ENCODE measurements at places on chromosomes 12 and 14. TPM values are rescaled to one million over a fixed set of nuclear protein-coding genes. Genes with fewer than 3 reads are reported as not detected.

DNA sequence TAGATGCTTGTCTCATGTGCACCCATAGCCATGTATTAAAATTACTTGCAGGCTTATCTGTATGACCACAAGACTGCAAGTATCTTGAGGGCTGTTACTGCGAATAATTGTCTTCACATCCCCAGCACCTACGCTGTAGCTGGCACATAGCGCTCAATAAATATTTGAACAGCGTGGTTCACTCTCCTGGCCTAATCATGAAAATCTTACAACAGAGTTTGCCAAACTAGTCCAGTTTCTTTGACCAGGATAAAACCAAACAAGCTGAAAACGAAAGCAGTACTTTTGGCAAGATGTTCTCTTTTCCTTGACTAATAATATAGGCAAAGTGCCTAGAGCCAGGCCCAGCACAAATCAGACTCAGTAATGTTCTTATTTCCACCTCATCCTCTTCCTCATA is 106.7 kb downstream of the RPS29 start:
- peaks cover 8% of the 10 kb centered on the region for H3K4me1 ChIP-seq
- no peaks in the 10 kb centered on the region for H3K27me3 ChIP-seq
- DNase-seq: no peak
- no peak overlapping the region for H3K4me3 ChIP-seq
- H3K27ac ChIP-seq: no peak overlapping the region
- no peaks in the 10 kb centered on the region for H3K36me3 ChIP-seq

DNA sequence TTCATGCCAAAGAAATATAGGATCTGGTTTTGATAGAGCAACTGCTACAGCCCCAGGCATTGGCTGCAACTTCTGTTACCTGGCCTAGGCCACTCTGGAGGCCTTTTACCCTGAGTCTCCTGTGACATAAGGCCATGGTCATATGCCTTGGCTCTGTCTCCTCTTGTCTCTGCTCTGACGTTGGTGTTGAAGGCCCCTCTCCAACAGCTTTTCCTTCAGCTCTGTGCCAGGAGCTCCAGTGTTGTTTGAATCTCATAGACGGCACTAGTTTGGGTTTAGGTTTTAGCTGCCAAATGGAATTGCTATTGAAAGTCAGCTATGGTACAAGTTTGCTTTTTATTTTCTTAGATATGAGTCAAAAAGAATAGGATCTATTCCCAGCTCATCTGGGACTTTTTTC is 41.1 kb downstream of the TTLL5 start:
- H3K27me3 ChIP-seq: no peaks in the 10 kb centered on the region
- no peak overlapping the region for H3K27ac ChIP-seq
- peaks cover 14% of the 10 kb centered on the region for H3K36me3 ChIP-seq
- DNase-seq: no peak
- no peaks in the 10 kb centered on the region for H3K4me1 ChIP-seq
- no peak overlapping the region for H3K4me3 ChIP-seq

GRCh38 chr12:2959192-2959504 is at the start of gene TEAD4:
Gene TEAD4, plus strand, starts transcription at chr12:2959397.
- peaks cover 71% of the 10 kb centered on the region for H3K27me3 ChIP-seq
- peak within 1 kb of the TSS; percentile 56 for H3K27ac ChIP-seq
- H3K36me3 ChIP-seq: no peaks in the 10 kb centered on the region
- H3K4me3 ChIP-seq: peak within 1 kb of the TSS; percentile 76
- peak; percentile 22 for DNase-seq

GAS2L3 gene
- 1.5 TPM for total RNA-seq

GRCh38 chr12:89343127-89343526 is 9.2 kb downstream of the DUSP6 start:
- peaks cover 17% of the 10 kb centered on the region for H3K27me3 ChIP-seq
- peaks cover 28% of the 10 kb centered on the region for H3K4me1 ChIP-seq
- H3K4me3 ChIP-seq: no peak overlapping the region
- DNase-seq: no peak
- no peak overlapping the region for H3K27ac ChIP-seq

DNA sequence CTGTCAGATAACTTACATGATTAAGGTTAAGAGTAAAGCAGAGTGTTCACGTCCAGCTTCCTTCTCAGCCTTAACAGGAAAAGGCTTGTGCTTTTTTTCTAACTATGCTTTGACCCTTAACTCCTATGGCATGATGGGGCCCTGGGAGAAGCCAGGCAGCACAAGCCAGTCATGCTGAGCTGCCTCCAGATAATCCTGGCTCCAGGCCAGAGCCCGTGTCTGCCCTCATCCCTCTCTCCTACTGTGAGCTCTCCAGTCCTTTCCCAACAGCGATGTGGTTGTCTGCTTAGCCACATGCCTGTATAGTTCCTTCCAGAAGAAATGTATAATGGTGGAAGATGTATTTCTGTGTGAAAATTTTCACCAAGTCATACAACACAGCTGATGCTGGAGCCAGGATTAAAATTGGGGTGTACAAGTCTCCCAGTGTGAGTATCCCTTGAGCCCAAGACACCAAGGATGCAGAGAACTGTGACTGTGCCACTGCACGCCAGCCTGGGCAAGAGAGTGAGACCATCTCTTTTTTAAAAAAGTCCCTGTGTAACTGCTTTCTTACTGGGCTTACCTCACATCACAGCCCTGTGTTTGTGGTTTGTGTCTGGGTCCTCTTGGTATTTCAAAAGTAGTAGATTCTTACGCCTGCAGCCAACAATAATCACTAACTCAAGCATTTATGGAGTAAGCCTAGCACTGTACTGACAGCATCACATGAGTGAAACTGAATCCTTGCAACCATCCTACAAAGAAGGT is 7.9 kb upstream of the ITFG2 start:
- H3K4me1 ChIP-seq: peaks cover 4% of the 10 kb centered on the region
- H3K36me3 ChIP-seq: peaks cover 33% of the 10 kb centered on the region
- H3K27ac ChIP-seq: peak overlapping the region; percentile 64
- no peaks in the 10 kb centered on the region for H3K27me3 ChIP-seq

GRCh38 chr14:93012951-93013719 is 90.2 kb downstream of the CHGA start:
- no peaks in the 10 kb centered on the region for H3K36me3 ChIP-seq
- peaks cover 24% of the 10 kb centered on the region for H3K4me1 ChIP-seq
- peak overlapping the region; percentile 62 for H3K27ac ChIP-seq
- H3K27me3 ChIP-seq: no peaks in the 10 kb centered on the region
- DNase-seq: no peak

Data from activated naive CD8-positive, alpha-beta T cell treated with anti-CD3 and anti-CD28 coated beads for 36 hours (primary cell).